ENCODE measurements at places on chromosomes 12 and 14.

DNA sequence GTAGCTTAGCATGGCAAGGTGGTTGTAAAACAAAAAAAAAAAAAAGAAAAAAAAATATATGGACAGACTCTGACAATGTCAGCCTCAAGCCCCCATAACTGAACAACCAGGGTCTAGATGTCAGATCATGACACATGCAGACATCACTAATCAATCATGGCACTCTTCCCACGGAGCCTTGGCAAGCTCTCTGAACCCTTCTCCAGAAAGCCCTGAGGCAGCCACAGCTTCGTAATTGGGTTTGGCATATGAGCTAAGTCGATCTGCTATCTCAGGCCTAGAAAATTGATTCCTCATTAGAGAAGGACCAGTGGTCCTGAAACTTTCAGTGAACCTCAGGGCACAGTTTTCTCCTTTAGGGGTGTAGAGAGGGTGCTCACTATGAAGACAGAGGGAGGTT, 112.2 kb downstream of the GPR135 start:
- no peak for DNase-seq

DNA sequence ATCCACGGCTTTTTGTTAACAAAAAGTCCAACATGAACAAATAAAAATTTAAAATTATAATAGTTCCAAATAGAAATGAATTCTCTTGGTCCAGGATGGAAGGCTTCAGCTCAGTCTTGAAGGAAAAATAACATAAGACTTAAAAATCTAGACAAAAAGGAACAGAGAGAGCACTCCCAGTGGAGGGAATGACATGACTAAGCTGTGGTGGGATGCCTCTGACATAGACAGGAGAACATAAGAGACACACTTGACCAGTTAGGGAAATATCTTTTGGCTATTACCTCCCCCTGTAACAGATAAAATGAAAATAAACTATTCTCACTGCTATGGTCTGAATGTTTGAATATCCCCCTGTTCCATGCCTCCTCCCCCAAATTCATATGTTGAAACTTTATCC, 106.8 kb downstream of the BBS10 start:
- DNase-seq: no peak

GRCh38 chr14:103286460-103286859, 47.6 kb upstream of the EIF5 start:
- DNase-seq: no peak

DNA sequence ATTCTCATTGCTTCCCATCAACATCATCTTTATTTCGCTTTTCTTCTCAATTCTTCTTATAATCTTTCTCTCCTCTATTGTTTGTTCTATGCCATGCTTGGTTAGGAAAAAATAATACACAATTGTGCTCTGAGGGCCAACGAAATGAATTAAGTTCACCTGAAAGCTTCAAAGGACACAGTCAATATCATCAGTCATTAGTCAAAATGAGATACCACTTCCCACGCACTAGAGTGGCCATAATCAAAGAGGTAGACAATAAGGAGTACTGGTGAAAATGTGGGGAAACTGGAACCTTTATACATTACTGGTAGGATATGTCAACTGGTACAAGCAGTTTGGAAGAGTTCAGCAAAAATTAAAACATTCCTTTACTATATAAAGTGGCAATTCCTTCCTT, 91.5 kb downstream of the TMTC1 start:
- DNase-seq: no peak

DNA sequence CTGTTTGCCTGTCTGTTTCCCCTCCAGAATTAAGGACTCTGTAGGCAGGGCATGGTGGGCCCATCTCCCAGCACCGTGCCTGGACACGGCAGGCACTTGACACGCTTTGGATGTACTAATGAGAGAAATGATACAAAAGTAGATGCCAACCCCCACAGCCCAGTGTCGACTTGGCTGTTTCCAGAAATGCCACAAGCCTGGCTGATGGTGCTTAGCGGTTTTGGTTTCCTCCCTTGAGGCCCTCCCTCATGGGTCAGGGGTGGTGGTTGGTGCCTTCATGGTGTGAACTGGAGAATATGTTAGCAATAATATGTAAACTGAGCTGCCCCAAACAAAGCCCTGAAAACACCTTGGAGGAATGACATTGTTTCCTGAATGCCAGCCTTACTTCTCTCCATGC, 55.5 kb upstream of the ESRRB start:
- DNase-seq: no peak

Measured in activated naive CD4-positive, alpha-beta T cell (primary cell).